ENCODE measurements at places on chromosomes 5 and 9.

- no peak for DNase-seq
These were observed 324.5 kb upstream of the WWC1 start for GRCh38 chr5:167966979-167967378.

GRCh38 chr5:9604416-9604815, 25.7 kb downstream of the TAS2R1 start:
- no peak for DNase-seq

DNA sequence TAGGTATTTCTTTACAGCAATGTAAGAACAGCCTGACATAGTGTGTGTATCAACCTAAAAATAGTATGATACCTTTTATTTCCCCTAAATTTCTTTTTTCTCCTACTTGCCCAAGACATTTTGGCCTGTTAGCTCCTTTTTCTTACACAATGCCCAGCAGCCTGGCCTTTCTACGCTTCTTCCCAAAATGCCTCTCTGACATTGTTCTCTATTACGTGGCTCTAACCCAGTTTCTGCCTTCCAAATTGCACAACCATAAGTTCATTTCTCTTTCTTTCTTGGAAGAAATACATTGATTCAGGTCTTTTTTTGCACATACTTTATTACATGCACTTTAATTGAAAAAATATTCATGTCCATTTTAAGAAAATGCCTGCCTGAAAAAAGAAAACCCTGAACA, 408.2 kb downstream of the PRR16 start:
- no peak for DNase-seq

DNA sequence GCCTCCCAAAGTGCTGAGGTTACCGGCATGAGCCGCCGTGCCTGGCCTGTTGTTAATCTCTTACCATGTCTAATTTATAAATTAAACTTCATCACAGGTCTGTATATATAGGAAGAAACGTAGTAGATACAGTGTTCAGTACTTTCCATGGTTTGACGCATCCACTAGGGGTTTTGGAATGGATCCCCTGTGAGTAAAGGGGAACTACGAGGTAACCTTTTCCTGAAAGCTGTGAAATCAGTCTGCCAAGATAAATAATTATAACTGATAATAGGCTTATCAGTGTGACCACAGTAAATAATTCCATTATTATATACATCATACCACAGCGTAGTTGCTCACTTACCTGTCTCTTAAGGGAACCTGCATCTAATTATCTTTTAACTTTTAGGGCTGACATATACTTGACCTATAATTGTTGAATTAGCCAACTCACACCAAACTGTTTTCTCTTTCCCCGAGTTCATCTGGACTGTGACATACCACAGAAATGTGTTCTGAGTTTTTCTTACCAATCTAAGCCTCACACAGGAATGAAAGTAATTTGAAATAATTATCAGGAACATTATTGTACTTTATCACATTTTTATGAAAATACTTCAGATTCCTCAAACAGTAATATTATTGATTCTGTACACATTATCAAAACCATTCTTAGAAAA, 42.9 kb downstream of the DAPK1 start:
- DNase-seq = no peak

- no peak for DNase-seq
These were observed 665.1 kb downstream of the CDH18 start for GRCh38 chr5:19322716-19323485.

GRCh38 chr9:38371495-38371894, 21.0 kb upstream of the ALDH1B1 start:
- DNase-seq = peak; percentile 75

GRCh38 chr9:127058011-127058644, 64.3 kb downstream of the ANGPTL2 start:
- DNase-seq = no peak
